ENCODE measurements at places on chromosomes 1 and 21.

- DNase-seq: peak; percentile 75
Observed at GRCh38 chr1:151994956-151995355, 1.3 kb upstream of the S100A10 start.

- no peak for DNase-seq
Observed at GRCh38 chr1:18890706-18891425, 11.5 kb downstream of the ALDH4A1 start.

DNA sequence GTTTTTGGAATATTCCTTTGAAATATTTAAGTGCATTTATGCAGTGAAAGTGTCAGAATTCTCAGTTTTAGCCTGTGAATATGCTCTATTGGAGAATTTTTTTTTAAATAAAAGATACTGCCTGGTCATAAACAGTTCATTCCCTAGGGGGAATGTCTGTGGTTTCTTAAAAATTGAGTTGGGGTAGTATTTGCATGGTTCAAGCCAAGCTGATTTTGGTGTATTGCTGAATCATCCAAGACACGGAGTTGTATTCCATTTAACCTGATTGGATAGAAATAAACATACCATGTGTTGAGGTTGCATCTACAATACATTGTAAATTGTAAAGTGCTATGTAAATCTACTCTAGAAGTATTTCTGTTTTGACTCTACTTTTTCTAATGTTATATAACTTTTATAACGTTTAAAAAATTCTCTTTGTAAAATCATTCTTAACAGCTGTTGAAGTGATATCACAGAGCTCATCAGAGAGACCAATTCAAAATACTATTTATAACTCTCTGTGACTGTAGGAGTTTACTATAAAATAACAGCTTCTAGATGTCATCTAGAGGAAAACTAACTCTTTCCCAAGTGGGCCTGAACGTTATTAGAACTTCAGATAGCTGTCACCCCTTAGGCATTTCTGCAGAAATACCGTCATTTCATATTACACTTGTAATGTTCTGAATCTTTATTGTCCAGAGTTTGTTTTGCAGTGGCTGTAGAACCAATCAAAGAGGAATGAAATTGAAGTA, 199.1 kb downstream of the USP25 start:
- no peak for DNase-seq

DNA sequence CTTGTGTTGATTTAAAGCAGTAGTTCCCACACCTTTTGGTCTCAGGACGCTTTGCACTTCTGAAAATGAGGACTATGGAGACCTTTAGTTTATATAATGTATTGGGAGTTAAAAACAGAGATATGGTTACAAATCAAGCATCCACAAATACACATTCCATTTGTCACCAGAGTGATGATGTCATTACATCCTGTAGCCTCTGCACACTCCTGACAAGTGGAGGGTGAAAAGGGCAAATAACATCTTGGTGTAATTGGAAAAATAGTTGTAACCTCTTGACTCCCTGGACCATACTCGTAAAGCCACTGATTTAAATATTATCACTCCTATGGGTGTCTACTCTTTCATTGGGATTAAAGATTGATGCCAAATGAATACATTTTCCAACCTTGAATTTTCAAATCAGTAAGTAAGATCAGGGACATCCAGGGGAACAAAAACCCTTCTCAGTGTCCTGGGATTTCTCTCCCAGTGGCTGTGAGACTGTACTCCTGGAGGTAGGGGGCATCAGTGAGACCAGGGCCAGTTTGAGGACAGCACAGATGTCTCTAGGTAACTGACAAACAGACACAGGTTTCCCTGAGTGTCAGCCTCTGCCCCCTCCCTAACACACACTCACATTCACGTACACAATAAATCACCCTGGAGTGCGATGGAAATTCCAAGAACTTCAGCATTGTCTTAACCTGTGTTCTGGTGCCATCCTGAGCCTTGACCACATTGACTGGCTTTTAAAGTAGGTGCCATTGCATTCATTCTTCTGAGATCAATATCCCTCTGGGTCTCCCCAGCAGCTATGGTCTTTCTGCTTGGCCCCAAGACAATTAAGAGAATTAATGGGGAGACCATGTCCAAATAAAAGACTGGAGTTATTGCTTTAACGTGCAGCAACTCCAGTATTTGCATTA, 63.0 kb downstream of the NR5A2 start:
- no peak for DNase-seq

DNA sequence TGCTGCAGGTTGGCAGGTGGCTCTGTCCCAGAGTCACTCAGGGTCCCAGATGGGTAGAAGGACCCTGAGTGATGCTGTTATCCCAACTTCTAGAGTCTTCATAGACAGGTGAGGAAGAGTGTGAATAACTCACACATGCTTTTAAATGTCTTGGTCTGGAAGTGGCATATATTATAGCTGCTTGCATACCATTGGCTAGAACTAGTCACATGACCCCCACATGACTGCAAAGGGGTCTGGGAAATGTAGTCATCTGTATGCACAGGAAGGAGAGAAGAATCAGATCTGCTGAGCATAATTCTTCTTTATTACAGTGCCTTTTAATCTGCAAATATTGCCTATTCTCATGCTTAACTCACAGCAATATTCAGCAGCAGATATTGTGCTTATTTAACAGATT, 28.2 kb upstream of the KLHDC7A start:
- DNase-seq: no peak

DNA sequence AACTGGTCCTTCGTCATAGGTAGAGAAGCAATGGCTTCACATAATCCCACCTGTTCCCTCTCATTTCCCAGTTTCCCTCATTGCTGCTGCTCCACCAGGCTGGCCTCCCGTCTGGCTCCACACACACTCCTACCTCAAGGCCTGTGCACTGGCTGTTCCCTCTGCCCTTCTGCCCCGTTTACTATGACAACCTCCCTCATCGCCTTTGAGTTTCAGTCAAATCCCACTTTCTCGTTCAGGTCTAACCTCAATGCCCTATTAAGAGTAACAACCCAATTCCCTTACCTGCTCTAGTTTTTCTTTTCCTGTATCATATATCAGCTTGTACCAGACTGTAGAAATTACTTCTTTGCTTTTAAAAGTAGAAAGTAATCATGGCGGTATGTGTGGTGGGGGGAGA, 589.7 kb downstream of the SMYD3 start:
- DNase-seq: no peak

GRCh38 chr1:23403038-23403336, 21.6 kb downstream of the TCEA3 start:
- peak; percentile 67 for DNase-seq

- peak; percentile 36 for DNase-seq
Observed at GRCh38 chr1:225653463-225654276, 747 bp upstream of the ENAH start.
